RPMI7951 (cell line): ENCODE measurements at places on chromosomes 2 and 18. TPM values are rescaled to one million over a fixed set of nuclear protein-coding genes. Genes with fewer than 3 reads are reported as not detected.

ERMN gene
- not detected in 2 replicates for total RNA-seq

RAD51AP2 gene
- total RNA-seq, result not detected in 2 replicates

- DNase-seq, result no peak
Measured at GRCh38 chr2:85413592-85414420, 3.6 kb upstream of the CAPG start.

- no peak for DNase-seq
Measured at GRCh38 chr2:112301171-112301584, 25.8 kb downstream of the ZC3H6 start.

GRCh38 chr2:162629499-162629898, 209.1 kb downstream of the KCNH7 start:
- no peak for DNase-seq

DNA sequence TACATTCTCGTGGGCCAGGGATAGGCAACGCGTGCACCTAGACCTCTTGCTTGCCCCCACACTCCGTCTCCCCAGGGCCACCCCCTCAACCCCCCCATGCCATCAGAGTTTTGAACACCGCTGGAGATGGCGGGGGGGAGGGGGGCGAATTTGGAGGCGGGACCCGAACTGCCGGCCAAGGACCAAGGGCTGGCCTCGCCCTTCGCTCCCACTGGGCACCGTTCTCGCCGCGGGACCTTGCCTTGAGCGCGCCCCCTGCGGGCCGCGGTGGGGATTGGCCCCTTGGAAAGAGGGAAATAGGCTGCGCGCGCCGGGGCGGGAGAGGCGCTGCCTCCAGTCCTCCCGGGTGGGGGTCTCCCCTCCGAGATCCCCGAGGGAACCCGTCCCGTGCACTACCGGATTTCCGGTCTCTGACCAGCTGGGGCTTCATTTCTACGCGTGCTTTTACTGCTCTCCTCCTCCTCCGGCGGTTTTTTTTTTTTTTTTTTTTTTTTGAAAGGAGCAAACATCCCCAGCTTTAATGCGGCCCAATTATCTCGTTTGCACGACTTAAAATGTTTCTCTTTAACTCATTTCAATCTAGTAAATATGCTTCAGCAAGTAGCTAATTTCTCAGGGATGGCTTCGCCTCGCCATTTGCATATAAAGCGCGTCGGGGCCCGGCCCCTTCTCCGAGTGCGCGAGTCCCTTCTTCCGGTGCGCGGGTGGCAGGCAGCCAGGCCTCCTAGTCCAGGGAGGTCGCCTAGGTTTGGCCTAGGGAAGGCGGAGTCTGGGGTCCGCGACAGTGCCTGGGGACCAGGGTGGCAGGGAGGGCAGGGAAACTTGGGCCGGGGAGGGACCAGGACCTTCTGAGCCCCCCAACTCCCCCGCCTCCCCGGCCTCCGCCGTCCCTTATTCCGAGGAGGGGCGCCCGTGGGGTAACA, 10.0 kb upstream of the GBX2 start:
- peak; percentile 62 for DNase-seq

DNA sequence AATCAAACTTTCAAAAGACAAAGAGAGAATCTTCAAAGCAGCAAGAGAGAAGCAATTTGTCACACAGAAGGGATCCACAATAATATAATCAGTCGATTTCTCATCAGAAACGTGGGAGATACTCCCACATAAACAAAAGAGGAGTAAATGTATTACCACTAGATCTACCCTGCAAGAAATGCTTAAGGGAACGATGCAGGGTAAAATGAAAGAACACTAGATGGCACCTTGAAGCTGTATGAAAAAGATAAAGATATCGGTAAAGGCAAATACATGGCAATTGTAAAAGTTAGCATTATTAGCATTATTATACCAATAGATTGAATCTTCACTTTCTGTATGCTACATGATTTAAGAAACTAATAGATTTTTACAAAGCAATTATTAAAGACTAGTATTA, 677.0 kb downstream of the SUCLG1 start:
- no peak for DNase-seq

DNA sequence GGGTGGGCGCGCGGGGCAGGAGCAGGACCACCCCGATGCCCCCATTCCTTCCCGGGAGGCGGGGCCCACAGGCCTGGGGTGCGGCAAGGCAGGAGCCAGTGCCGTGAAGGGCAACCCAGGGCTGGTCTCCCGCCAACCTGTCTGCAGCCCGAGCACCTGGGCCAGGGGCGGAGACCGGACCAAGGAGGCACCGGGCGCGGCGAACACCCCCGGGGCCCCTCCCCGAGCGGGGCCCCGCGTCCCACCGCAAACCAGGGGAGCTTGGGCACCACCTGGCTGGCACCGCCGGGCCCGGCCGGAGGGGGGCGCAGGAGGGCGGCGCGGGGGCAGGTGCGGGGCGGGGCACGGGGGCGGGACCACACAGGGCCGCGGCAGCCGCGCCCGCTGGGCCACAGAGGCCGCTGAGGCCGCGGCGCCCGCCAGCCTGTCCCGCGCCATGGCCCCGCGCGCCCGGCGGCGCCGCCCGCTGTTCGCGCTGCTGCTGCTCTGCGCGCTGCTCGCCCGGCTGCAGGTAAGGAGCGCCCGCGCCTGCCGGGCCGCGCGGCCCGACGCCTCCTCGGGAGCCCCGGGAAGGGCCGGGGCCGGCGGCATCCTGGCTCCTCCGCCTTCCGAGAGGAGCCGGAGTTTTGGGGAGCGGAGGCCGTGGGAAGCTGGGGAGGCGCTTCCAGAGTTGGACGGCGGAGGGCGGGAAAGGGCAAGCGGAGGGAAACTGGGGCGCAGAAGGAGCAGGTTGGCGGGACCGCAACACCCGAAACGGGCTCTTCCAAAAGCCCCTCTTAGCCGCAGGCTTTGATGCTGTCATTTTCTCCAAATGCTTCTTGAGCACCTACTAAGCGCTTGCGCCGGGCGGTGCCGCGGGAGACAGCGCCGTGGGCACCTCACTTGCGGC, at the start of gene TNFRSF11A:
Gene TNFRSF11A, plus strand, starts transcription at position 394 of the 889 bp plus-strand sequence. Its CDS starts 43 bp downstream, at position 437.
- DNase-seq, result no peak

DNA sequence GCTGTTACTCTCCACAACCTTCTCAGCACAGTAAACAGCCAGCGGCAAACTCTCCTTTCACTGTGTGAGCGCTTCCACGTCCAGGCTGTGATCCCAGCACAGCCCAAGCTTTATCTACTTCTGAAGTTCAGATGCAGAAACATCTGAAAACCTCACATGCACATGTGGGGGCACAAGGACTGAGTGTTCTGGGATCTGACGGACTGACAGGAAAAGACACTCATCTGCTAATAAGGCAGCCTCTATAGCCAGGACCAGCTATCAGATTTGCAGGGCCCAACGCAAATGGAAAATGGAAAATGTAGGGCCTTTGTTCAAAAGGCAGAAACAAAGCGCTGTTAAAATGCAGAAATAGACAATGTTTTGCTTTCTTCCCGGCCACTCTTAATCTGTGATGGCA, 133.8 kb upstream of the ARHGAP28 start:
- no peak for DNase-seq

PAIP2B gene
- 0.48 and 0.49 TPM in 2 replicates for total RNA-seq

DNA sequence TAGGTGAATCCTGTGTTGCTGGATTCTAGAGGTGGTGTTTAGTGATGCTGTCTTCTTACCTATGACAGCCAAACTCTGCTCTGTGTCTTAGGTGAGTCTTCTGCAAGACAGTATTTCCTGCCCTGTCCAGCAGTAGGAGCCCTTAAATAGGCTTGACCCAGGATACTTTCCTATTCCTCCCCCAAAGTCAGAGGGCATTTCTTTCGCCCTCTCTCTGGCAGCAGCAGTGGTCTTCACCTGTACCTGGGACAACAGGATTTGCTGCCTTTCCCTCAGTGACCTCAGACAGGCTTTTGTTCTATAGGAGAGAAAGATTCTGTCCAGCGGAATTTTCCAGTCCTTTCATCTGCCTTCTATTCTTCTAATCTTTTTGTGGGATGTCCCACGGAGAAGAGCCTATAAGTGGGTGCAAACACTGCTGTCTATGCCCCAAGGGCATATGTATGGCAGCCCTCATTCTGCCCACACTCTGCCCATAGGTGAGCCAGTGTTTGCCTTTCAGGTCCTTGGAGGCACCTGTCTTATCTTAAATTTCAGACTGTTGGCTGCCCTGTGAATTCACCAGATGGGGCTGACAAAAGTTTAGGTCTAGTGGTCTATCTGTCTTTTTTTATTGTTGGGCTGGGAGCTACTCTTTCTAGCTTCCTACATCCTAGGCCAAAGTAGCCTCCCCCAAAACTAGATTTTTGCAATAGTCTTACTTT, 177.3 kb upstream of the SPOPL start:
- no peak for DNase-seq

DNA sequence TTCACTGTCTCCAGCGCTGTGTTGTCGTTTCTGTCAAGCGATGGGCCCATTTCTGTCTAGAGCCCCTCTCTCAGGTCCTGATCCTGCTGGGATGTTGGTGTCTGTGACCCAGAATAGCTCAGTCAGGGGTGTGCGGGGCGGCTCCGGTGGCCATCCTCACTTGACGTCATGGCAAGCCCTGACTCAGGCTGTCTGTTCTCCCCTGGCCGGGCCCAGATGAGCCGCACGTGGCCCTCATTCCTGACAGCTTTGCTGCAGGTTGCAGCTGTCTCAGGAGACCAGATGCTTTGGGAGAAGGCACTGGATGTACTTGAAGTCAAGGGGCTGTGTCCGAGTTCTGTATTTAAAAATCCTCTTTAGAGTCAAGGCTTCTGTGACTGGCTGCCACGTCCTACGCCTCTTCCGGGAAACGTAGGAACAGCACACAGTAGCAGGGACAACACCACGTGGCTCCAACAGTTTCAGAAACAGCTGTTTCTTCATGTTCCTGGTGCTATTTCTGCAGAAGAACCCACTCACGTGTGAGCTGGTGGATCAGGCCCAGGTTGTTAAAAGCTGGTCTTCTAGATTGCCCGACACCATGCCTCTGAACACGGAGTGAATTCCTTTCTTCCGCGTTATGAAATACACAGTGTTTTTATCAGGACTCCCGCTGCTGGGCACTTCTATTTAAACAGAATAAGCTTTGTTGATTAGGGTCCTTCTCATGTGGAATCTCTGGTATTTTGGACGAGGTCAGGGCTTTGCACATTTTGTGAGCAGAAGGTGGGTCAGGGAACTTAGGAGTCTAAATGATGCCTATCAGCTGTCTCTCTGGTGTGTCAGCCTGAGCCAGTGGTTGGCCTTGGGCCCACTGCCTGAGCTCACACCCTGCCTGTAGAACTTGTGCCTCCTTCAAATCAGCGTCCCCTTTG, 28.3 kb upstream of the NTSR2 start:
- peak; percentile 91 for DNase-seq

UGT1A5 gene
- not detected in 2 replicates for total RNA-seq

GPR39 gene
- total RNA-seq, result 36.0 and 39.9 TPM in 2 replicates

DNA sequence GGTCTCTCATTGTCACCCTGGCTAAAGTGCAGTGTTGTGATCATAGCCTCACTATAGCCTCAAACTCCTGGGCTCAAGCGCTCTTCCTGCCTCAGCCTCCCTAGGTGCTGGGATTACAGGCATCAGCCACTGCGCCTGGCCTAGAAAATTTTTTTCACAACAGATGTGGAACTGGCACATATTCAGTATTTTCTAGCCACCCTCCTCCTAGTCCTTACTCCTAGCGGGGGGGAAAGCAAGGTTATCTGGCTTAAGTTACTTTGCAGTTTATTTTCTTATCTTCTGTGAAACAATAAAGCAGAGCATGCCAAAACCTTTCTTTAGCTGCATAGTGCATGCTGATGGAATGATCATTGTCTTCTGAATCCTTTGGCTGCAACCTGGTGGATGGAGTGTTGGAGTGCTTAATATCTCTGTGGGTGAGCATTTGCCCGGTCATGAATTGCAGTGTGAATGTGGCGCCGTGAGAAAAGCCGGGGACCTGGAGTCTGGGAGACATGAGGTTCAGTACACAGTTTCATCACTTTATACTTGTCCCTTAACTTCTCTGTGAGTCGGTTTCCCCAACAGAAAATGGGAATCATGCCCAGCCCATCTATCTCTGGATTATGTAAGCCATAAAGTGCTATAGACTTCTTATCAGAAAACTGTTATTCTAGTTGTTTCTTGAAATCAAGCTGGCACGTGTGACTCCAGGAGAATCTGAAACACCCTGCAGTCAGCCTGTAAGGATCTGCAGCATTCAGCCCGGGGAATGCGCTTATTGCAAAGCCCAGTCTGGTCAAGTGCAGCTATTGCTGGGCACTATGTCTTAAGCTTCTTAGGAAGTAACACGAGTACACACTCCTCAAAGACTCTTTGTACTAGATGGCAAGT, 38.2 kb upstream of the MAP3K20 start:
- no peak for DNase-seq
